Activated T-cell treated with anti-CD3 and anti-CD28 coated beads, Interleukin-2, amount 50 U/mL, for 72 hours (primary cell): ENCODE measurements at places on chromosomes 1 and 21. TPM values are rescaled to one million over a fixed set of nuclear protein-coding genes. Genes with fewer than 3 reads are reported as not detected.
A peak's percentile ranks its signal among the peaks of the same experiment; 100 is the strongest.

DNA sequence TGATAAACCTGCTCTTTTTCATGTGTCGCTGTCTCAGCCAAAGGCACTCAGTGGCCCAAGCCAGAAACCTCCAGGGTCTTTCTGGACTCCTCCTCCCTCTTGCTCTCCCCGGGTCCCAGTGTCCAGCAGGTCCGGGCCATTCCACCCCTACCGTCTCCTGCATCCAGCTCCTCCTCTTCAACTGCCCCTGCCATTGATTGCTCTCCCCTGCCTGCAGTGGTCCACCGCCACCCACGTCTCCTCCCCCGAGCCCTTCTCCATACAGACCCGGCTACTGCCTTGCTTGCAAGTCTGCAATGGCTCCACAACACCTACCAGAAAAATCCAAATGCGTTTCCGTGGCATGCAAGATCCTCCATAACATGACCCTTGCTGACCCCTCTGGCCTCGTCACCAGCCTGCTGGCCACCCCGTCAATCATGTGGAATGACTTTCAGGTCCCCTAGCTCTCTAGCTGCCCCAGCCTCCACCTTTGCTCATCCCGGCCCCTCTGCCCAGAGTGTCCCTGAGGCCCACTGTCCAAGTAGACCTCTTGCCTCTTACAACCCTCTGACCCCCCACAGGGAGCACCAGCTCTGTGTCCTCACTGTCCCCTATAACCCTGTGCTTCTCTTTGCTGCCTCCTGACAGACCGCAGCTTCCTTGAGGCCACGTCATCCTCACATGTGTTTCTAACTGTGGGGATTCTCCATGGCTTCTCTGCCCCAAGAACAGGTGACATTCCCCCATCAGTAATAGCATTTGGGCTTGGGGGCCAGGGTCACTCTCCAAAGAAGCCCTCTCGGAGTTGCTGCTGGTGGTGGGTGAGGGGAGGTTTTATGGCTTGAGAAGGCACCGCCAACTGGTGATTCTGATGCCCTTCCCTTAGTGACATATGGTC, 15.0 kb downstream of the CACNA1S start:
- no peak for DNase-seq

DNA sequence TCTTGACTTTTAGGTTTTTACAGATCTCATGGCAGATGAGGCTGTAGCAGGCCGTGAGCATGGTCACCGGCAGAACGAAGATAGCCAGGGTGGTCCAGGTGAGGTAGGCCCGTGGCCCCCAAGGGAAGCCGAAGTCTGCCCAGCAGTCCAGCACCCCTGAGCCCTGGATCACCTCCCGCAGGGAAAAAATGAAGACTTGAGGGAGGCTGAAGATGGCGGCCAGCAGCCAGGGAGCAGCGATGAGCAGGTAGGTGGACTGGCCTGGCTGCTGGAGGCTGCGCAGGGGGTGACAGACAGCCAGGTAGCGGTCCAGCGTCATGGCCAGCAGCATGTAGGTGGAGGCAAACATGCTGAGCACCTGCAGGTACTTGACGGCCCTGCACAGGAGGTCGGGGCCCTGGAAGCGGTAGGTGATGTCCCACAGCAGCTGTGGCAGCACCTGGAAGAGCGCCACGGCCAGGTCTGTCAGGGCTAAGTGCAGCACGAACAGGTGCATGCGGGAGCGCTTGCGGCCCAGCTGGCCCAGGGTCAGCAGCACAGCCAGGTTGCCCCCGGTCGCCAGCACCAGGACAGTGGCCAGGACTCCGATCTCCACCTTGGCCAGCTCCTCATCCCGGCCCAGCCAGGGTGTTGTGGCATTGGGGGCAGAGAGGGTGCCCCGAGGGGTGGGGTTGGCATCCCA, 856 bp downstream of the AVPR1B start:
- DNase-seq, result no peak

DNA sequence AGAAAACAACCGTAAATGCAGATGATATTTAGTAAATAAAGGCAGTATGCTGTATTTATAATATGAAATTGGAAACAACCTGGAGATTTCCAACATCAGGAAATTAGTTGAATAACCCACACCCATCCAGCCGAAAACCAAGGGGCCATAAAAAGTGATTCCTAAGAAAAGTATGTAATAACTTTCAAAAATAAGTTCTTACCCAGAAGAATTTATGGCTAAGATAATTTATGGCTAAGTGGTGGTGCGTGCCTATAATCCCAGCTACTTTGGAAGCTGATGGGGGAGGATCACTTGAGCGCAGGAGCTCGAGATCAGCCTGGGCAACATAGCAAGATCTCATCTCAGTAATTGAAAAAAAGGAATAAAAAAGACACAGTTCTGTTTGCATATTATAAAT, 43.2 kb downstream of the TMCO4 start:
- no peak for DNase-seq

- no peak for DNase-seq
Observed at GRCh38 chr21:16377120-16377658, 647.4 kb downstream of the USP25 start.

CFHR1 gene
- not detected for total RNA-seq

DNA sequence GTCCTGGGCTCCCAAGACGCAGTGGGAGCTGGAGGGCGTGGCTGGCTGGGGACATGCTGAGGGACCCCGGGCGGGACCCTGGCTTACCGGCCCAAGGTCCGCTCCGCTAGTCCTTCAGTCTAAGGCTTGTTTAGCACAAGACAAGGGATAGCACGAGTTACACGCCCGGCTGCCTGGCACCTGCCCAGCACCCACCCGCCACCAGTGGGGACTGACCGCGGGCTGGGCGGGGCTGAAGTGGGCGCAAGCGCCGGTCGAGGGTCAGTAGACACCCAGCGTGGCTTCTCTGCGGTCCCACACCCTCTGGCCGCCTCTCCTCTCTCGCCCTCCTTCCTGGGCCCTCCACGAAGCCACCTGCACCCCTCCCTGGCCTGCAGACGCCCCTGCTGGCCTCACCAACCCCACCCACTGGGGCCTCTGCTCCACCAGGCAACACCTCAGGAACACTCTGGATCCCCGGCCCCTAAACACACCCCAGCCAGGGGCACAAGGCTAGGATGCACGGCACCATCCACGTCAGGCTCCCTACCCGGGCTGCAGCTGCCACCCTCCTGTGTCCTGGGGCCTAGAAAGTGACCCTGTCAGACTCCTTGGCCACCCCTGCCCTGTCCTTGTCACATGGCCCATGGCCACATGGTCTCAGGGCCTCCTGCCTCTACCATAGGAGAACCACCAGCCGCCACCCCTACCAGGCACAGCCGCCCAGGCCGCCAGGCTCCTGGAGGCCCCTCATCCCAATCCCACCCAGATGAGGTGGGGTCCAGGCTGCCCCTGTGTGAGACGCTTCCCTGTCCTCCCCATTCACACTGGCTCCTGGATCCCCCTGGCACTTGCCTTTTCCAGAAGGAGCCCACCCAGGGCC, 6.1 kb downstream of the TAS1R3 start:
- no peak for DNase-seq

CORT gene
- total RNA-seq, result not detected

DNA sequence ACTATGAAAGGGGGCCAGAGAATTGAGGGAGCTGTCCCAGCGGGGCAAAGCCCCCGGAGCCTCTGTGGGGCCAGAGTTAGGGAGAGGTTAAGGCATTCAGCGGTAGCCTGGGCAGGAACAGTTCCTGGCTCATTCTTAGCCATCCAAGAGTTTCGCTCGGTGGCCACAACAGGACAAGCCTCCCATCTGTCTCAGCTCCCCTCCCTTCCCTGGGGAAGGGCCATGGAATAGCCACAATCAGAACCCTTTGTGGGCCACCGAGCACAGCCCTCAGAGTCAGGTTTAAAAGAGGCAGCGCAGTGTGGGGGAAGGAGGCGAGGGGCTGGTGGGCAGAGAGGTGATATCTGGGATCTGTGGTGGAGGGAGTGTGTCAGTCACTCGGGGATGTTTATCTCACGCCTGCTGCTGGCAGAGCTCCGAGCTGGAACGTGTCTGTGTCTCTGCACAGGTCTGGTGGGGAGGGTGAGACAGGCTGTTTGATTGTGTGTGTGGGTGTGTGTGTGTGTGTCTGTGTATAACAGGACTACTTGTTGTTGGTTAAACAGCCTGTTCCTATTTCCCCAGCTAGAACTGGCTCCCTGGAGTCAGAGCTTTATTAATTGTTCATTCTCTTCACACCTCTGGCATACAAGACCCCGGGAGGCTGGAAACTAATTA, 49.6 kb upstream of the GOLT1A start:
- no peak for DNase-seq

DNA sequence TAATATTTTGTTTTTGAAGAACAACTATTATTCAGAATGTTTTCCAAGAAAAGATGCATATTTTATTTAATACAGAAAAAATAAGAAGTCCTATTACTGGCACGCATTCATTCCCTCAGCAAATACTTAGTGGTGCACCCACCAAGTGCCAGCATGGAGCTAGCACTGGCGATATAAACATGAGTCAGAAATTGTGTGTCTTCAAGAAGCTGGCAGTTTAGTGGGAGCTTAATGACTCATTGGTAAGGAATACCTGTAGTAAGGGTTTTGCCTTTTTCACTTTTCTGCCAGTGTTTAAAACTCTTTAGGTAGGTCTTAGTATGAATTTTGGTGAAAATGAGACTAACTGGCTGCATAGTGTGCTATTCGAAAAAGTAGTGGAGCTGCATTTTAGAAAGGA, 6.3 kb downstream of the MAGI3 start:
- no peak for DNase-seq

DNA sequence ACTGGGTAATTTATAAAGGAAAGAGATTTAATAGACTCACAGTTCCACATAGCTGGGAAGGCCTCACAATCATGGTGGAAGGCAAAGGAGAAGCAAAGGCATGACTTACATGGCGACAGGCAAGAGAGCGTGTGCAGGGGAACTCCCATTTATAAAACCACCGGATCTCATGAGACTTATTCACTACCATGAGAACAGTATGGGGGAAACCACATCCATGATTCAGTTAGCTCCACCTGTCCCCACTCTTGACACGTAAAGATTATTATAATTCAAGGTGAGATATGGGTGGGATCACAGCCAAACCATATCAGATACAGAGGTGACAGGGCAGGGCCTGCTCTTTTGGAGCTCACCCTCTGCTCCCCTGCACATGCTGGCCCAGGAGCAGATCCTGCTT, 31.4 kb upstream of the TMEM61 start:
- DNase-seq, result no peak

DNA sequence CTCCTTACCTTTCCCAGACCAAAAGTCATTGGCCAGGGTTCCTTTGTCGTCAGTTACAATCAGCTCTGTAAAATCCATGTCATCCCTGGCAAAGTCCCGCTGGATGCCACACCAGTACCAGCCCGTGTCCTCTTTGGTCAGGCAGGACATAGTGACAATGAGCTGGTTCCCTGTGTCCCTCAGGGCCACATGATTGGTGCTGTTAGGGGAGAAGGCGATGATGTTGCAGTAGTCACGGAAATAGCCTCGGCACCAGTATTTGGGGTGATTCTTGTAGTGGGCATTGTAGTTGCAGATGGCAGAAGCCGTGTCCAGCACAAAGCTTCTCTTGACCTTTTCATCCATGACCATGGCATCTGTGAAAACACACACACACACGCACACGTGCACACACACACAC, 14.8 kb downstream of the ADORA3 start:
- no peak for DNase-seq

CFAP57 gene
- 0.76 TPM for total RNA-seq

SLC6A17 gene
- 0.31 TPM for total RNA-seq

DNA sequence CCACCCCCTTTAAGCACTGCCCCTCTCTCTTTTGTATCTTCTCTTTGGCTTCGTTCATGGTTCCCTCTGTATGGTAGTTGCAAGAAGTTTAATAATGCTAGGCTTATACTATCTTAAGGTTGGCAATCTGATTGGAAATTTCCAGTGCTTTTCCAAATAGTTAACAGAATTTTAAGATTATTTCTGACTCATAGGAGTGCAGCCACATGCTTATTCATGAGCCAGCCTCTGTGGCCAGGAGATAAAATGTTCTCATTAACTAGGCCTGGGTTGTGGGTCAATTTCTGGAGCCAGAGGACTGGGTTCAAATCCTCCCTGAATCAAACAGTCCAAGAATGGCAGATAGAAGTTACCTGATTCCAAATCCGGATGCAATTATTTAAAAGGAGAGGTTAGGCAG, 103.1 kb downstream of the ATP6V1G3 start:
- no peak for DNase-seq

- DNase-seq, result no peak
Observed at GRCh38 chr1:241061062-241061461, 295.9 kb downstream of the RGS7 start.

DNA sequence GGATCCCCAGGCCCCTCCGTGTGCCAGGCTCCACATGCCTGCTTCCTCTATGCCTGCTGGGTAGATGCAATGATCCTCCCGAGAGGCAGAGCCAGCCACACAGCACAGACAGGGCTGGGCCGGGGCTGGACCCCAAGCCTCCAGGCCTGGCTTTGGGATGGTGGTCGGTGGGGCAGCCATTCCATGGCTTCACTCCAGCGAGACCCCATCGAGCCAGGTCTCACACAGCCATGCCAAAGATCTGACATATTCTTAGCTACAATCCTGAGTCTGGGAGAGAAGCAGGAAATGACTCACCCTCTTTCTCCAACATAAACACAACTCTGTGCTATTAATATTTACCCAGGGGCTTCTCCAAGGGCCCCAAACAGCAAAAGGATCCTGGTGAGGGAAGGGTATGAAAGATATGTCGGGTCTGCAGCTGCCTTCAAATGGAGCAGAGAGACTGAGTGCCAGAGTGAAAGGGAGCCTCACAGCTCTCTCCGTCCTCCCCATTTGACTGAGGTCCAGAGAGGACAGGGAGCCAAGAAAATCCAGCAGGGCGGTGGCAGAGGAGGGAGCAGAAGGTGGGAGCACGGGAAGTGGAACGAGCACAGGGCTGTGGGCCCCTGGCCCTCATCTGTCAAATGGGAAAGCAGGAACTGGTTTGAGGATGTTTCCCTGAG, 639.5 kb downstream of the MATN1 start:
- no peak for DNase-seq

OR2L3 gene
- total RNA-seq, result 0.07 TPM

ACTL8 gene
- not detected for total RNA-seq

DNA sequence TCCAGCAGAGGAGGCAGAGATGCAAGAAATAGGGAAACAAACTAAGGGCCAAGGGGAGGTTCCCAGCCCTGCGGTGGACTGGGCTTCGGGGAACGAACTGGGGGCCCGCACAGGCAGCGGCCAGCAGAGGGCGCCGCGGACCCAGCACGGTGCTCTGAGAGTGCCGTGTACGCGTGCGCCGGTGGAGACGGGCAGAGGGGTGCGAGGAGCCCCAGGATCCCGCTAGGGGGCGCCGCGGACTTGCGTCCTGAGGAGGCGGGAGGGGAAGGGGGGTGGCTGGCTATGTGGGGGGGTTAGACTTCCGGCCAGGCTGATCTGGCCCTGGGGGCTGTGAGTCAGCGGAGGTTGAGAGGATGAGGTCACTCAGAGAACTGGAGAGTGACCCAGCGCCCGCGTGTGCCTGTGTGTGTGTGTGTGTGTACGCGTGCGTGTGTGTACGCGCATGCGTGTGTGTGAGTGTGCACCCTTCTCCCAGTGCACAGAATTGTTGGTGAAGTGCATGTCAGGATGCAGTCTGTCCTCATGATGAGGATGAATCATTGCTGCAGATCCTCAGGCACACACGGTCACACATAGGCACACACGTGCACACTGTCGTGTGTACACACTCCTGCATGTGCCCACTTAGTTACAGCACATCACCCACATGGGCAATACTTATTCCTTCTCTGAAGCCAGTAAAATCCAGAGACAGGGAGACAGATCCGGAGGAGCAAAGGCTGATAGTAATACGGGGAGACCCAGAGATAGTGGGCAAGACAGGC, 17.0 kb downstream of the NES start:
- peak; percentile 96 for DNase-seq
